ACHN (cell line): ENCODE measurements at places on chromosomes 6 and 20.

GRCh38 chr6:40799296-40800140, 212.4 kb upstream of the LRFN2 start:
- no peak for DNase-seq

DNA sequence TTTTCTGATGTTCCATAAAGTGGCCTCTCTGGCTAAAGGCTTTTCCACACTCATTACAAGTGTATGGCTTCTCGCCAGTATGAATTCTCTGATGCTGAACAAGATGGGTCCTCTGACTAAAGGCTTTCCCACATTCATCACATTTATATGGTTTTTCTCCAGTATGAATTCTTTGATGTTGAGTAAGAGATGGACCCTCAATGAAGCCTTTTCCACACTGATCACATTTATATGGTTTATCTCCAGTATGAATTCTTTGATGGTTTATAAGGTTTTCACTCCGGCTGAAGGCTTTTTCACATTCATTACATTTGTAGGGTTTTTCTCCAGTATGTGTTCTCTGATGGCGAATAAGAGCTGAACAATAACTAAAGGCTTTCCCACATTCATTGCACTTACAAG, 20.4 kb downstream of the ZNF184 start:
- DNase-seq = no peak

DNA sequence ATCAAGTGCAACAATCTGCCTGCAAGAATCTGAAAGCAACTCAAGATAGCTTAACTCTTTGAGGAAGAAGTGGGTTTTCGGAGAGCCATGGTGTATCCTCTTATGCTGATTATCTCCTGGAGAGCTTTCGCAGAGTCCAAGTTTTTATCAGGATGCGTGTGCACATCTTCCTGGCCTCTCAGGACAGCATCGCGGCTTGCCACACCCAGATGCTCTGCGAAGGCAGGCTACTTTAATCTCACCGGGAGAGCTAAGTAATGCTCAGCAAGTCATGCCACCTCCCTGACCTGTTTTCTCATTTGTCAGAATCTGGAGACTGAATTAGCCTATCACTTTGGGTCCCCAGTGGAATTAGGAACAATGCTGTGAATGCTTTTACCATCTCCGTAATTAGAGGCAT, 52.9 kb downstream of the TTI1 start:
- DNase-seq = no peak

- no peak for DNase-seq
Observed at GRCh38 chr6:88238901-88239300, 72.8 kb upstream of the CNR1 start.

DNA sequence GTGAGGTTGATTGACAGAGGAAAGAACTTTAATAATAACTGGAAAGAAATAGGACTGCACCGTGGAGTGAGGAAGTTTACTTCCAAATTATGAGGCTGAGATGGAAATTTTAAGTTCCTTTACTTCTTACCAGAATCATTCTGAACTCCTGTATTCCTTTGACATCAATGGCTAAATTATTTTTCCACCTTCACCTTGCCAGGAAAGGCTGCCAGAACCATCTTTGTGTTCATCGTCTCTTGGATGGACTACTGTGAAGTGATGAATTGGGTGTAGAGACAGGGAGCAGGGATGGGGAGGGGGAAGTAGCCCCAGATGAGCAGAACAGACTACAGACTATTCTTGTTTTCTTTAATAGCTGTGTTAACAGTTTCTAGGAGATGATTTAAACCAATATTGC, 102.1 kb upstream of the CEP162 start:
- DNase-seq = no peak

DNA sequence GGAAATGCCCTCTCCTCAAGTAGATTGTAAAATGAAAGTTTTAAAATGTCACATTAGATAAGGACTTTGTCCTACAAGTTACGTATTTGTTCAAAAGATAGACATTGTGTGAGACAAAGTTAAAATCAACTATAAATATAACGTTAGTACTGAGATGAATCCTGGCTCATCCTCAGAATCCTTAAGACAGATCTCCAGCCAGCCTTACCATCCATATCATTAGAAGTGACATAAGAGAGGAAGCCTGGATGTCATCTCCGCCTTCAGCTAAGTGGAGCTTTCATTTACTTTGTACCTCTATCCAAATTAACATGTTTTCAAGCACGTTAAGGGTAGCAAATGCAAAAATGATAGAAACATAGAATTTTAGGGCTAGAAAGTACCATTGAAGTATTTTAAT, 59.1 kb downstream of the SCAF8 start:
- DNase-seq = no peak

- no peak for DNase-seq
Observed at GRCh38 chr20:25257756-25258475, 10.0 kb downstream of the PYGB start.
